ENCODE measurements at places on chromosomes 1 and 21.
A peak's percentile ranks its signal among the peaks of the same experiment; 100 is the strongest.

DNA sequence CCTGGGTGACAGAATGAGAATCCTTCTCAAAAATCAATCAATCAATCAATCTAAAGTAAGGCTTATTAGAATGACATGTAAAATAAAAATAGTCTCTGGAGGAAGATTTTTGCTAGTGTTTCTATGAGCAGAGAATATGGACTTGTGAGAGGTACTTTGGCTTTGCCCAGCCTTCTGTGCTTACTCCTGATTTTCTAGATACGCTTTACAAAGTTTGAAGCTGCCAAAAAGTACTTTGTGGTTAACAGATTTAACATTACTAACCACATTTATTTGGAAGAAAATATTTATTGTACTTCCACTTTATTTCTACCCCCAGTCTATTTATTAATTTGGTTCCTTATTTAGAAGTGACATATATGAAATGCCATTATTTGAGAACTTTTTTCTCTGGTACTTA lies 41.0 kb downstream of the CEP350 start:
- DNase-seq = no peak

DNA sequence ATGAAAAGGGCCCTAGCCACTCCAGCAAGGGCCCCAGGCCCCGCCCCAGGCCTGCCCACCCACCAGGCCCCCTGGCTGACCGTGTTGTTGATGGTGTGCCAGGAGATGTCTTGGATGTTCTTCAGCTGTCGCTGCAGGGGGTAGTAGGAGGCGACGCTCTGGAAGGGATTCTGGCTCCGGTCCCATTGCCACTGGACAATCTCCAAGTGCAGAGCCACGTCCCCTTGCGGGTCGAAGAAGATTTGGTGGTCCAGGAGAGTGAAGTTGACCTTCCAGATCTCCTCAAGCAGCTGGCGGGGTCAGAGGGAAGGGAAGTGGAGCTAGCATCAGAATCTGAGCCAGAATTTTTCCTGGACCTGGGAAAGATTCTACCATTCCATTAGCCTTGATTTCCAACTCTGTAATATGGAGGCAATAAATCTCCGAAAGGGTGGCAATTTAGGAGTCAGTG lies 10.2 kb downstream of the TAS1R2 start:
- no peak for DNase-seq

- DNase-seq = no peak
Measured at GRCh38 chr1:196651079-196651478, 764 bp upstream of the CFH start.

DNA sequence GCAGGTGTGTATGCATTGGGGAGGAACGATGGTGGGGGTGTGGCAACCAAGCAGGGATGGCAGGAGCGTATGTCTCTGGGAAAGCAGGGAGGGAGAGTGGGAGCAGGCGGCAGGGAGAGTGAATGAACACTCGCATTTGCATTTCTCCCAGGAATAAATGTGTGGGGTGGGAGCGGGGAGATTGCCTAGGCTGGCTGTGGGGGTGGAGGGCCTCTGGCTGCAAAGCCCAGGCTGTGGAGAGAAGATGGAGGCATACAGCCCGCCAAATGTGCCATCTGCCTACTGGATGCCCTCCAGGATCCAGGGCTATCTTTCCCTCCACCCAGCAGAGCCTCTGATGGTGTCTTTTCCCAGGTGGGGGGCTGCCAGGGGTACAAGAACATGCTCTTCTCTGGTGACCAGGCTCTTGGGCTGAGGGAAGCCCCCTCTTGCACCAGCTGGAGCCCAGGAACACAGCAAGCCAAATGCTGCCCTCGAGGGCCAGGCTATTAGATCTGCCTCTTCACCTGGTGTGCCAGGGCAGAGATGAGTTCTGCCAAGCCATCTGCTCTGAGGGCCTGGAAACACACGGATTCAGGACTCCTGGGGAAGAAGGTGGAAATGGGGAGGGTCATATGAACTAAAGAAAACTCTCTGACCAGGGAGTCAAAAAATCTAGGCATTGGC lies 1.7 kb upstream of the OPTC start:
- no peak for DNase-seq

DNA sequence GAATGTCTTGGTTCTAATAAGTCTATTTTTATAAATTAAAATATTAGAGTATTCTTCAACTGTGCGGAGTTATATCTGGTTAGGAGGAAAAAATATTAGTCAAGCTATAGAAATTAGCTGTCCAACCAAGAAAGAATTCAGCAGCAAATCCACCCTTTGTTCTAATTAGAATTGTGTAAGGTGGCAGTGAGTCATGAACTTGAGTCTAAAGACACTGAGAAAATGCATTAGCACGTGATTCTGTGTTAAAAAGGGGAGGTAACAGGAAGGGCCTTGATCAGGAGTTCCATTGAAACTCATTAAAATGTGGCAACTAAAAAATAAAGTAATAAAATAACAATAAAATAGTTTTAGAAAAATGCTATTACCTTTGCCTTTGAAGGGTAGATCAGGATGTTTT lies 398.2 kb upstream of the RGS18 start:
- no peak for DNase-seq

DNA sequence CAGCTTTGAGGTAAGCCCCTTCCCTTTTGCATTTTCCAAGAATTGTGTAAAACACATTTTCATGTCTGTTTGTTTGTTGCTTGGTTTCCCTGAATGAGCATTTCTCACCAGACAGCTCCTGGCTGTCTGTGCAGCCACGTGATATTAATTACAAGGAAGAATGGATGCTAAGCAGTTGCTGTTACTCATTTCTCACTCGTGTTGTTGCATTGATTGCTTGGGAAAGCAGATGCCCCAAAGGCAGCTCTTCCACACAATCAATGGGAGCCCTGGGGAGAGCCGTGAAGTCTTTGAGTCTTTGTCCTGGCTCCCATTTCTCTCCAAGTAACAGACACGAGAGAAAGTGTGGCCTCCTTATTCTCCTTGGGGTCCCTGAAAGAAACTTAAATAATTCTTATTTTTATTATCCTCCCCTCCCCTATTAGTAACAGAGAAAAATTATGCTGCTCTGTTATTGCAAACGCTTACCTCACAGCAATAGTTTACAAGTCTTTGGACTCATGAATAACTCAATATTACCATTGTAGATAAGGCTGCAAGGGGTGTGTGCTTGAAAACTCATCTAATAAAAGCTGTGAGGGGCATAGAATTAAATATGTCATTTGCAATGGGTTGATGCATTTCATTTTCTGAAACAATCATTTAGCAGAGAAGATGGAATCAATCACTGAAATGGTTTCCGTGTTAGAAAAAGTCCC lies 127.7 kb upstream of the CAMK1G start:
- DNase-seq = no peak

GRCh38 chr21:21188513-21189195 lies 190.4 kb downstream of the NCAM2 start:
- no peak for DNase-seq

DNA sequence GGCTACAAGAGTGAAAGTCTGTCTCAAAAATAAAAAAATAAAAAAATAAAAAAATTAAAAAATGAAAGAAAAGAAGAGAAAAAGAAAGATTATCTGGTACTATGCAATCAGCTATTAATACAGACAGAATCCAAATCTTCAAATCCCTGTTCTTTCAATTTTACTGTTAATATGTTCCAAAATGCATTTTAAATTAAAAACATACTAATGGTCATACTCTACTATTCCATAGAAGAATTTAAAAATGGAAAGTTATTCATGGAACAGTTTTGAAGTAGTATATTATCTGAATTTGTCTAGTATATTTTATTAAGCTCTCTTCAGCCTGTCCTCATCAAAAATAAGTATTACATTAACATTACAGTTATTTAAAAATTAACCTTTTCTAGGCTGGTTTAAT lies 430.1 kb downstream of the PTBP2 start:
- no peak for DNase-seq

DNA sequence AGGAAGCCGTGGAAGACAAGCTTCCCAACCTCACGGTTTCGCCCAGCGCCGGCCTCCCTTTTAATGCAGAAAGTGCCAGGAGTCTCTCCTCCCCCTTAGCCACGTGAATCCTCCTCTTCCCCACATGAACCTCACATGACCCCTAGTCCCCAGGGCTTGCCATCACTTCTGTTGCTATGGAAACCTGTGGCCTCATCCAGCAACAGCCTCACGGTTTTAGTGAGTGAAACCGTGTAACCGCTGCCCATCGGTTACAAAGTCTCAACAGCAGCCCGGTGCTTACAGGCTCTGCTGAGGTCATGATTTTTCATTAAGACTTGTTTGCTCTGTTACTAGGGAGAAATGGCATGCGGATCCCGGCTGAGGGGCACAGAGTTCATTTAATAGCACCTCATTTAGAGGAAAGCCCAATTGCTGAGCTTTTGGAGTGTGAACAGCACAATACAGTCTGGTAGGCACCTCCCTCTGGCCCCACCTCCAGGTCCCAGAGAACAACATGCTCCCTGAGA lies 143.2 kb upstream of the BACE2 start:
- DNase-seq = no peak

DNA sequence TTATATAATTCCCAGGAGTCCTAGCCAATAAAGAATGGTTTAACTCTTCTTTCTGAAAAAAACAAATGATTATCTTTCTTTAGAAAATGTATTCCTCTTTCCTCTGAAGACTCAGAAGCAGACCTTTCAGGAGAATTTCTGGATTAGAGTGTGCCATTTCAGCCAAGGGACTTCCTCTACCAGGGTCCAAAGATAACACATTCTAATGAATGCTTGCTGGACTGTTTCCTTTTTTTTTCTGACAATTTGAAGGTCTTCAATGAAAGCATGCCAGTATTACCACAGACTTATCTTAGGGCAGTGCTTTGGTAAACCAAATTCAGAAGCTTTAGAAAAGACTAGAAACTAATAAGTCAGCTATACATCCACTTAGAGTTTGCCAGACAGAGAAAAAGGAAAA lies 80.5 kb downstream of the RERE start:
- DNase-seq = no peak

- DNase-seq = peak; percentile 69
Measured at GRCh38 chr1:33367485-33368405, 46.8 kb upstream of the A3GALT2 start.

DNA sequence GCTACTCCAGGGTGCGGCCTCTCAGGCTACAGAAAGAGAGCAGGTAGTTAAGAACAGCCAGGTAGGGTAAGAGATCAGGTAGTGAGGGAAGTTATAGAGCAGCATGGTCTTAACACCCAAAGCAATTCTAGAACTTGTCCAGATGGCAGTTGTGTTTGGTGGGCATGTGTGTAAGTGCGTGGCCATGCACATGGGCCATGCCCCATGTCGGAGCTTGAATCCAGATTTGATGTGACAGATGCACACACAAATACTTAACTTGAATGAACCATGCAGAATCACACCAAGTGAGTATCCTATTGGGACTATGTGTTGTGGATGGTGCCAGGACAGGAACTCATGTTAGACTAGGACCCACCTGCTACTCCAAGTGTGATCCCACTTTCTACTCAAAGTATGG lies 145.7 kb upstream of the HMGB4 start:
- DNase-seq = no peak

DNA sequence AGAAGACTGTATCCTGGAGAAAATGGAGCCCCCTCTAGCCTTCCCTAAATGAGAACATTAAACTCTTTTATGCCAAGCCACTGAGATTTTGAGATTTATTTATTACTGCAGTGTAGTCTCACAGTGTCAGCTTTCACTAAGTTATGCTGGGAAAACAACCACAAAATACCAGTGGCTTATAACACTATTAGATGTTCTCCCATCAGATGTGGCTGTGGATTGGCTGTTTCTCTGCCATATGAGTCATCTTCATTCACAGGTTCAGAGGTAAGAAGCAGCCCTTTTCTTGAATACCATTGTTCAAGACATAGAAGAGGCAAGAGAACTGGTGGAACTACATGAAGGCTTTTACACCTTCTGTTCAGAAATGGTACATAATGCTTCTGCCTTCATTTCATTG lies 32.1 kb upstream of the ST6GALNAC5 start:
- no peak for DNase-seq

DNA sequence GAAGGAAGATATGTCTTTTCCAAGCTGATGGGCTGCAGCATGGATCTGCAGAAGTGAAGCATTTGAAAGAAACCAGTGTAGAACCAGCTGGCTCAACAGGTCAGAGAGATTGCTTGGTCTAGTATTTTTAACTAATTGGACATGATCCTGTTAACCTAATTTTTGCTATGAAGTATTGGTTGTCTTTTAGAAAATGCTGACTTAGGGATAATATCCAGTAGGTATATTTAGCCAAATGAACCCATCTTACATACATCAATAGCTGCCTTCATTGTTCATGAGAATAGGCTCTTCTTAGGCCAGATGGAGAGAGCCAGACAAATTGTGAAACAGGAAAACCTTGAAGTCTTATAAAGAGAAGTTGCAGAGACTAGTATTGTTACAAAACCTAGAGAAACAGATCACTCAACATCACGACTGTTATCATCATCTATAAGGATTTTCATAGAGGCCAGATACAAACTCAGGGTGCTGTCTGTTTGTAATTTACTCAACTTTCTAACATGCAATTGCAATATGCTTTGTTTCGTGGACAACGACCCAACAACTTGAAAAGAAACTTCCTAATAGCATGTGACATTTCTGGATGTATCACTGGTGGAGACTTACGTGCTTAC lies 148.2 kb downstream of the DISC1 start:
- no peak for DNase-seq

- no peak for DNase-seq
Measured at GRCh38 chr1:10561955-10562354, 87.2 kb downstream of the PEX14 start.

DNA sequence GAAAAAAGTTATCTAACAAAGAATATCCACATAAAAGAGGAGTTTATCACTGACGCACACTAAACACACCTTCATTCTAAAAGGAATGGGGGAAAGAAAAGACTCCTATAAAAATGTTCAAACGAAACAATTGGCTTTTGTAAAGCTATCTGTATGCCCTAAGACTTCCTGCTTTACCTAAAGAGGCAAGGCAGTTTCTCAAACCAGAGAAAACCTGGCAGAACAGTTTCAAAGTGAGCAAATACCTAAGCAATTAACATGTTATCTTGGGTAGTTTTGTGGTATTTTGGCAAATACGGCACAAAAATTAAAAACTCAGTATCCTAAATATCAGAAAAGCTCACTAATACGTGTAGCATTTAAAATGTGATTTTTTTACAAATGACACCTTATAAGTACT lies 1.9 kb downstream of the PUM1 start:
- no peak for DNase-seq

DNA sequence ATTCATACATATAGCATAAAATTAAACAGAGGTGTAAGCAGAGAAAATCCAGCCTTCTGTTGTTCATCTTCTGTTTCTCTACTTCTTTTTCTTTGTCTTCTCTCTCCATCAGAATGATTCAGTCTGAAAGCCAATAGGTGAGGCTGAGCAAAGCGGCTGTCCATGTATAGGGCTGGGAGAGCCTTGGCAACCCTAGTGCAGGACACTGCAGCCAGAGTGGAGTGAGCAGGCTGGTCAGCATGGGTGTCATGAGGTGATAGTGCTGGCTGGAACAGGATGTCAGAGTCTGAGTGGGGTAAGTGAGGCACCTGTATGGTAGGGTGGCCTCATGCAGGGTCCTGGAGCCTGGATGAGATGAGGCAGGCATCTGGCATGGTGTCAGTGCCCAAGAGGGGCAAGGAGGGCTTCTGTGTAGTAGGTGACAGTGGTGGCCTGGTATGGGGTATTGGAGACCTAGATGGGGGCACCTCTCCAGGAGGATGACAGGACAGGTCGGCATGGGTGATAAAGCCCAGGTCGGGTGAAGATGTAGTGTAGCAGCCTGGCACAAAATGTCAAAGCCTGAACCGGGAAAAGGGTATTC lies 45.5 kb upstream of the GTF2B start:
- no peak for DNase-seq

- DNase-seq = no peak
Measured at GRCh38 chr1:1260843-1261560, 12.7 kb downstream of the UBE2J2 start.

GRCh38 chr1:2624735-2625300 lies 8.0 kb downstream of the MMEL1 start:
- no peak for DNase-seq

GRCh38 chr1:85351202-85351828 lies 74.9 kb upstream of the BCL10 start:
- DNase-seq = no peak

Measured in NCI-H2107 (cell line).